ENCODE measurements at places on chromosomes 1 and 21.

DNA sequence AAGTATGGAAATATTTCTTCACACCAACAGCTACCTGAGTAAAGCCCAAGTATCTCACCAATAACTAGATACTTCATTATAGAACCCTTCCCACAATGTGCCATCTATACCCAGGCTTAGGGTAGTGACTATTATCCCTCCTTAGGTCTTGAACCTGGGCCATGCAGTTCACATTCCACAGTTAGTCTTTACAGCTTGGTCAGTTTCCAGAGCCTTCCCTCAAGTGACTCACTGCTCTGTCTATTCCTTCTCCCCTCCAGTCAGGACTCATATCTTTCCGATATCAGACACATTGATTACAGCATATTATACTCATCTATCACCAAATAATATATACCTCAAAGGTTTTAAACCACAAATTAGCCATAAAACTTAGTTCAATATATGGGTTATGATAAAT is 23.6 kb downstream of the VAMP4 start:
- no peak for DNase-seq

GRCh38 chr1:224127925-224128819 is 14.3 kb downstream of the FBXO28 start:
- DNase-seq, result no peak

DNA sequence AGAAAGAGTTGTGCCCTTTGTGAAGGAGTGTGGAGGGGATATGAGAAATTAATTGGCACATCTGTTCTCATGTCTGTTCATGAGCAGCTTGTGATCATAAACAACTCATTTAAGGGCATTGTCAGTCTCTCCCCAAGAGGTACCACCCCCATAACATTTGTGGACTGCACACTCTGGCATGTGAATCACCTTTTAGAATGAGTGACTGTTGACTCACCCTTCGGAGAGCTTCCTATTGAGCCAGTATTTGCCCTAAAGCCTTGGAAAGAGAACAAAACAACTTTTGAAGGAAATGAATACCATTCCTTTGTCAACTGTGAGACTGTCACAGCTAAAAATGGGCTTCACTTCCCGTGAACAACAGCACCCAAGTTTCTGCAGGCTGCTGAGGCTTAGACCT is 27.5 kb upstream of the MYSM1 start:
- no peak for DNase-seq

GRCh38 chr1:54402896-54403295 is 3.3 kb downstream of the SSBP3 start:
- no peak for DNase-seq

- DNase-seq, result no peak
Observed at GRCh38 chr1:173502104-173502503, 25.0 kb downstream of the PRDX6 start.

DNA sequence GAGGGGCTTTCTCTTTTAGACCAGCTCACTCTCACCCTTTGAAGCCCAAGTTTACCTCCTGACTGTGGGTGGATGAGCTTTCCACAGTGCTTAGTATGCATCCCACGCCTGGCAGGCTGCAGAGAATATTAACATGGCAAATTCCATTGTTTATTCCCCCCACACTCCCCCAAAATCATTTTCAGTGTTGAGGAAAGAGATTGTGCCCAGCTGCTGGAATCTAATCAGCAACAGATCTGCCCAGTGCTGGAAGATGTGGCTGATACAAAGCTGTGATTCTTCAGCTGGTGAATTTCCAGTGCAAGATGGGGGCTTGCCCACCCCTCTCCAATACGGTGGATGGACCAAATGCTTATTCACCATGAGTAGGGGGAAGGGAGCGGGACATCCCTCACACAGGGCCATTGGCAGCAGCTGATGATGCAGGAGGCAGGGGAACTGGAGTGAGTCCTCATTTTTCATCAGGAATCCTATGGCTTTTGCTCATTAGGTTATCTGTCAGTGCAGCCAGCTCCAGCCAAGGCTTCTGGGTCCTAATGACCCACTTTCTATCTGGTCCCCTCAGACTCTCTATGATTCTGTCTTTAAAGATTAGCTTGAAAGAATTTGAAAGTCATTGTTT is 39.7 kb upstream of the KCNA3 start:
- DNase-seq, result no peak

DNA sequence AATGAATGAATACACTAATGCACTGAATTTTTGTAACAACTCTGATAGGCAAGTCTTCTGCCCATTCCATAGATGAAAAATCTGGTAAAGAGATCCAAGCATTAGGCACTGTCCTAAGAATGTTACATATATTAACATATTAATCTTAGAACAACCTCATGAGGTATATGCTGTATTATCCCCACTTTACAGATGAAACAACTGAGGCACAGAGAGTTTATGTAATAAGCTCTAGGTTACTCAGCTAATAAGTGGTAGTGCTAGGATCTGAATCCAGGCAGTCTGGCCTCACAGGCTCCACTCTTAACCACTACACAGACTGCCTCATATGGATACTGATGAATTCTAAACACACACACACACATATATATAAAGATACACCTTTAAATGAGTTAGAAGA is 52.8 kb downstream of the TRAF5 start:
- no peak for DNase-seq

GRCh38 chr1:45850017-45850416 is 46.6 kb downstream of the MAST2 start:
- no peak for DNase-seq

DNA sequence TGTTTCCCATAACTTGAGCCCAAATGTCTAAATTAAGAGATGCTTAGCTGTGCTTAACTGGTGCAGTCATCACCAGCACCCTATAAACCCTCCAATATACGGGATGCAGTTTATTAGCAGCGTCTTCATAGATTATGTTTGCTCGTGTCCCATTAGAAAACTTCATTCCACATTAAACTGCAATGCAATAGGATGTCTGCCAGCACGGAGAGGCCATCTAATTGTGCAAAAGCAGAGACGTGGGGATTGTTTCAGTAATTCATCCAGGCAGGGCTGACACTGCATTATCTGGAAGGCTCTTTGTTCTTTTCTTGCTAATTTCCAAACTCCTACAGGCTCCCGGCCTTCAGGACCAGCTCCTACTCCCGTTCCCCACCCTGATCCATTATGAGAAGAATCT is 89.5 kb downstream of the CSMD2 start:
- no peak for DNase-seq

GRCh38 chr1:35718492-35719336 is at the start of gene C1orf216:
C1orf216 (minus strand) TSS chr1:35718884; CDS start chr1:35716321, 2,563 bp downstream.
- DNase-seq, result peak; percentile 84

GRCh38 chr1:228415221-228415620 is 1.4 kb downstream of the TRIM17 start:
- DNase-seq, result no peak

- DNase-seq, result no peak
Observed at GRCh38 chr1:4468804-4469514, 185.4 kb upstream of the AJAP1 start.

GRCh38 chr1:5264476-5264875 is 610.1 kb downstream of the AJAP1 start:
- DNase-seq, result no peak

DNA sequence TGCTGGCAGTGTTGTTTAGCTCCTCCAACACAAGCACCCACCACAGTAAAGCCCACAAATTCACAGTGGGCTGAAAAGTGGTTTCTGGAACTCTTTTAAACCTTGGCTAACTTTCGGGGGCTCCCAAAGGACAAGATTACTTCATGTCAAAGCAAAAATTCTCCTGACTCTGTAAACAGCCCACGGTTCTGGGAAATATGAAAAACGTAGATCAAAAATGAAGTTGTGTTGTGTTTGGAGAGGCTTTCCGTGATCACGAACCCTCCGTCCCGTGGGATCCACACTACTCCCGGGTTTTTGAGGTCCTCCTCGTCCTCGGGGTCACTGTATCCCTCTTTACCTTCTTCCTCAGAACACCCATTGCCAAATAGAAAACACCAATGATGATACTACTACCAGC is 159.0 kb upstream of the RUNX1 start:
- peak; percentile 19 for DNase-seq

- DNase-seq, result no peak
Observed at GRCh38 chr1:43936431-43937151, 3.0 kb downstream of the ARTN start.

GRCh38 chr1:53207726-53208125 is 11.1 kb downstream of the CPT2 start:
- no peak for DNase-seq

DNA sequence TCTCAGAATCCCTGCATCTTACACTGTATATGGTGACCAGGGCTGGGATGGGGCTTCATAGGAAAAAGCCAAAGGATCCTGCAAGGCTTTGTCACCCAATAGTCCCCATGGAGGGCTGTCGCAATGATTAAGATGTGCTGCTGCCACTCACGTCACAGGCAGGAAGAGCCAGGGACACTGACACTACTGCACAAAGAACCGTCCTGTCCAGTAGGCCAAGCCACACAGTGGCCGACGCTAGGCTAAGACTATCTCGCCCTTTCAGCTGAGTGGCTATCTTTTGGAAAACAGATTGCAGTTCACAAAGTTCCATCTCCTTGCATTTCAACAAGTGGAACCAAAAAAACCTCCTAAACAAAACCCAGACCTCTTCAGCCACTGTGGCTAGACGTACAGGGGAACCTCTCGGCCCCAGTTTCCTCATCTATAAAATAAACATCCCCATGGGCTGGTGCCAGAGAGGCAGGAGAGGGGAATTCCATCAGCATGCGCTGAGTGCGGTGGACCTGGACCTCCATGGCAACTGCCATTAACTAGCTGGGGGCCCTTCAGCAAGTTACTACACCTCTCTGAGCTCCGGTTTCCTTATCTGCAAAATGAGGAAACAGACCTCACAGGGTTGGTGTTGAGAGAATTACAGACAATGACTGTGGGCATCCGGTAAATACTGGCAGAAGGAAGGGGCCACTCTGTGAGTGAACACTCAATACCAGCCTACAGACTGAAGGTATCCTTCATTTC is 8.7 kb downstream of the CAPZB start:
- no peak for DNase-seq

GRCh38 chr1:33009561-33009960 is 27.1 kb downstream of the AK2 start:
- no peak for DNase-seq

DNA sequence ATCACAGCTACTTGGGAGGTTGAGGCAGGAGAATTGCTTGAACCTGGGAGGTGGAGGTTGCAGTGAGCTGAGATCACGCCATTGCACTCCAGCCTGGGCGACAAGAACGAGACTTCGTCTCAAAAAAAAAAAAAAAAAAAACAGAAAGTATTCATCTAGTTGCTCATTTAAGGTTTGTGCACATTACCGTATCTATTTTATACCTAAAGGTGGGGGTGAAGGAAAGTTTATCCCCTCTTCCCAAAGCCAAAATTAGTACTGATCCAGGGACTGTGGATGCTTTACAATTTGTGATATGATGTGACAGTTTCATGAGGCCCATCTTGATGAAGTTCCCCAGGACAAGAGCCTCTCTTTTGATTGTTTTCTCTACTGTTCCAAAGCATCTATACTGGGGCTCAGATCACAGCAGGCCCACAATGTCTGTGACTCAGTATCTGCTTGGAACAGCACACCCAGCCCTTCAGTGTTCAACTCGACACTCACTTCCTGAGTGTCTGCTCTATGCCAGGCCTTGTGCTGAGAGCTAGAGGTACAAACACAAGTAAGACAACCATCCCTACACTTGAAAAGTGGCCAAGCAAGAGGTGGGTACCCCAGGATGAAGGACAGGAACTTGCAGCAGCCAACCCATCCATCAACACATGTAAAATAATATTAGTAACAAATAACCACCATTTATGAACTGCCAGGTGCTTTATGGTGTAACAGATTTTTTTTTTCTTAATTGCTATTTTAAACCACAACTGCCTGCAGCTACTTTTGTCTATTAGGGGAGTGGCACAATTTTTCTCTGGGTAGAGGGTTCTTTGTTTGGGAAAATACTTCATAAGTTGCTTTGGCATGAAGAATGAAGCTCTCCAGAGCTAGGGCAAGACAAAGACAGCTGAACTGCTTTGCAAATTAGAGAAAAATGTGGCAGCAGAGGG is 29.0 kb upstream of the KHDRBS1 start:
- DNase-seq, result no peak

GRCh38 chr21:41304068-41304720 is 12.4 kb upstream of the FAM3B start:
- DNase-seq, result no peak

GRCh38 chr1:55735106-55735505 is 519.9 kb upstream of the USP24 start:
- DNase-seq, result no peak

DNA sequence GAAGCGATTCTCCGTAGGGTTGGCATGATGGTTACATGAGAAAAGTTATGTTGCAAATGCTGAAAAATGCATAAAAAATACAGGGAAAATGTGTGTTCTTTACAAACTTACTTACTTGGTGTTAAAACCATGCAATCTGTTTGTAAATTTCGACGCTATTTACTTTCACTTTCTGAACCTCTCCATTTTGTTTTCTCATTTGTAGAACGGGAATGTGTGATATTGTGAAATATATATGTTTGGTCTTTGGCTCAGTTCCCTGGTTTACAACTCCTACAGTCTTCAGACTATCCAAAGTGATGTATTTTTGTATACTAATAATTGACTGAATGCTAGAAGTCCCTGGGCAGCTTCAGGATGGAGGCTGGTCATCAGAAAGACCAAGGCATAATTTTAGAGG is 982.3 kb downstream of the ADGRL2 start:
- no peak for DNase-seq

DNA sequence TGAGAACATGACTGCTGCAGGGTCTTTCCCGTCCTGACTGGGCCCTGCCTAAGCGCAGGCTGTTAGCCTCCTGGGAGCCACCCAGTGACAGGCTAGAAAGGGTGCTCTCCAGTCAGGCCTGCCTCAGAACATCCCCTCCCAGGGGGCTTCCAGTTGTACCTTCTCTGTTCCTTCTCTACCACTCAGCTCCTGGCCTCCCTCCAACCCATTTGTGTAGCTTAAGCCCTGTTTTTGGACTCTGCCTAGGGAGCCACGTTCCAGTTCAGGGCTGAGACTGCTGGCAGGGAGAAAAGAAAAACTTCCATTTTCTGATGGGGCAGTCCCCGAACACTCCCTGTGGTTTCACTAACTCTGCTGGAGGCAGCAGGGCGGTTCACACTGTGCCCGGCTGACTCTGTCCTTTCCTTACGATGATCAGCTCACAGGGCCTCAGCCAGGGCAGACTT is 15.3 kb upstream of the POU3F1 start:
- DNase-seq, result no peak

GRCh38 chr1:39080831-39081270 is 54.7 kb downstream of the NDUFS5 start:
- DNase-seq, result no peak

DNA sequence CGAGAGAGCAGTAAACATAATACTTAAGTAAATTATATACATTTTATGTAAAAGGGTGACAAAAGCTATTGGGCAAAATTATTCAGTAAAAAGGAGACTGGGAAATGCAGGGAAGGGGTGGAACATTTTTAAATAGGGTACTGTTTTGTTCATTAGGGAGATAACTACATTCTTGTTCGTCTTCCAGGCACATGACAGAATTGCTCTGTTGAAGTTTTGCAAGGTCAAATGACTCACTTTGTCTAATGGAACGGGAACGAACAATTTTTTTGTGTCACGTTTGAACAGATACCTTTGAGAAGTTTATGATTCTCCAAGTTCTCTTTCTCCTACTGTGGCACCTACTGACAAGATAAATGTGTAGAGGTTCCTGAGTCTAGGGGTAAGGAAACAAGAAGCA is 382.3 kb upstream of the ZRANB2 start:
- no peak for DNase-seq

Data from tibial artery (tissue), 4 donors.